ENCODE measurements at places on chromosomes 5 and 9. TPM values are rescaled to one million over a fixed set of nuclear protein-coding genes. Genes with fewer than 3 reads are reported as not detected.

DNA sequence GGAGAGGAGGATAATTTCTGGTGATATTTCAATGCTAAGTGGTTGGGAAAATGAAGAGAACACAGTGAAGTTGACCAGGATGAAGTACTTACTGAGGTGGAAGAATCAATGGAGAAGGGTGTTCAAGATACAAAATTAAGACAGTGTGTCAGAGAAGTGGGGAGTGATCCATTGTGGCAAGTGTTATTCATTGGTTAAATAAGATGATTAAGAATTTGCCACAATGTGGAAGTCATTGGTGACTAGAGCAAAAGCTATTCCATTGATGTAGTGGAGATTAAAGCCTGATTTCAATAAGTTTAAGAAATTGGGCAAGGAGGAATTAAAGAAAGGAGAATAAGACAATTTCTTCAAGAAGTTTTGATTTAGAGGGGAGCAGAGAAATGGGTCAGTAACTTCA lies 118.9 kb downstream of the GHR start:
- no peak for DNase-seq

DNA sequence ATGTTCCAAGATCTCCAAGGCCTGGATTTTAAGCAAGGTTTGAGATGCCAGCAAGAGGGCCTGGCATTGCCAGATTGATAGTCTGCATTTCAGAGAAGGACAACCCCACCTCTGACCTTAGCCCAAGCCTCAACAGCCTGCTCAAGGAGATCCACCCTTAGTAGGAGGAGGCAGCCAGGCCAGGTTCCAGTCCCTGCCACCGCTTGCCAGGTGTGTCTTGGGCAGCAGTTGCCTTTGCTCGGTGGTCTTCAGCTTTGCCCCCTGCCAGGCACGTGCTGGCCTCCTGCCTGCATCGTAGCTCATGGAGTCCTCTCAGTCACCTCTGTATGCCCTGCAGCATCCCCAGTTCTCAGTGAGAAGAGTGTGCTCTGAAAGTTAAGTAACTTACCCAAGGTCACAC lies 134.2 kb downstream of the KCNIP1 start:
- no peak for DNase-seq

DNA sequence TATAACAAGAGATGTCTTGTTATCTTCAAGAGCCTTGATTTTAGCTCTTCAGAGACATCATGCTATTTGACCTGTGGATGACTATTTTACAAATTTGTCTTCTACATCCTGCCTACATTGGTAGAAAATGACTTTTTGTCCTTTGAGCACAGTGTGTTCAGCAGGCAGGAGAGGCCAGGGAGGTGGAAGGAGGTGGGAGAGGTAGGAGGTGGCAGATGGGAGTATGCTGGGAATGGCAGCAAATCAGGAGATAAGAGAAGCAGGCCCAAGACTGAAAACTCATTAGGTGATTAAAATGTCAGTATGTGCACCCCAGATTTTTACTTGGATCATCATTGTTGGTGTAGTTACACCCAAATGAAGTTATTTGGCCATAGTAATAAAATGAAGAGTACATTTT lies 44.1 kb downstream of the PTPN3 start:
- DNase-seq: no peak

GRCh38 chr5:57327561-57328367 lies 153.9 kb downstream of the GPBP1 start:
- no peak for DNase-seq

- no peak for DNase-seq
Observed at GRCh38 chr5:110768138-110768860, 29.5 kb downstream of the SLC25A46 start.

DNA sequence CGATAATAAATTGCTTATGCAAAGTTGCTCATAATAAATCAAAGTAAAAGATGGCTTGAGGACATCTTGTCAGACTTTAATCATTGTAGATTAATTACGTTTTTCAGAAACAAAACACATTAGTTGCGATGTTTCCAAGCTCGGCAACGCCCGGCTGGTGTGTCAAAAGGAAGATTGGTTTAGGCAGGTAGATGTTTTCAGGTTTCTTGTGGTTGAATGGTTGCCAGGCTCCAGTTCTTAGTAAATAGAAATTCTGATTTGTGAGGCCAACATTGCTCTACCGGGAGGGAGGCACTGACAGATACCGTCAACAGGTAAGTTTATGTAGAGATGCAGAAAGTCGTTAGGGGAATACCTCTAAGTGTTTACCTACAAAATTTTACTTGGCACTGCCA lies 280.3 kb downstream of the NPR3 start:
- no peak for DNase-seq

- no peak for DNase-seq
Observed at GRCh38 chr5:170246126-170246870, 13.5 kb downstream of the C5orf58 start.

DNA sequence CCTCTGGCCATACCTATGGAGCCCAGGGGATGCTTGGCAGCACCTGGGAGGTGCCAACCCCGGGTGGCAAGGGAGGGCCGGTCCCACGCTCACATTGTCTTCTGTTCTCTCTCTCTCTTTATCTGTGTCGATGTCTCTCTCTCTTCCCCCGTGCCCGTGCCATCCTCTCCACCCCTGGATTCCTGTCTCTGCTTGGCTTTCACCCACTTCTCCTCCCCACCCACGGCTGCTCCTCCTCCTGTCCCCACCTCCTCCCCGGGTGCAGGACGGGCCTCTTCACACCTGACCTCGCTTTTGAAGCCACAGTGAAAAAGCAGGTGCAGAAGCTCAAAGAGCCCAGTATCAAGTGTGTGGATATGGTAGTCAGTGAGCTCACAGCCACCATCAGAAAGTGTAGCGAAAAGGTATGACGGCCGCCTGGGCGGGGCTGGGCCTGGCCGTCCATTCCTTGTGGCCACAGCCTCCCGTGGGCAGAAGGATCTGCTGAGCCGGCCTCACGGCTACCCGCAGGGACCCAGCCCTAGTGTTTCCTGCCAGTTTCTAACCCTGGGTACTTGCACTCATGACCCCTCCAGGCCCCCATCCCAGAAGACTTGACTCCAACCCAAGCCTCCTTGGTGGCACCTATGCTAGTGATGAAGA lies 22.7 kb downstream of the DNM1 start:
- no peak for DNase-seq

- peak; percentile 84 for DNase-seq
Observed at GRCh38 chr5:141560725-141561483, 57.9 kb downstream of the DIAPH1 start.

- DNase-seq: no peak
Observed at GRCh38 chr9:9326749-9327148, 1286.1 kb downstream of the PTPRD start.

DNA sequence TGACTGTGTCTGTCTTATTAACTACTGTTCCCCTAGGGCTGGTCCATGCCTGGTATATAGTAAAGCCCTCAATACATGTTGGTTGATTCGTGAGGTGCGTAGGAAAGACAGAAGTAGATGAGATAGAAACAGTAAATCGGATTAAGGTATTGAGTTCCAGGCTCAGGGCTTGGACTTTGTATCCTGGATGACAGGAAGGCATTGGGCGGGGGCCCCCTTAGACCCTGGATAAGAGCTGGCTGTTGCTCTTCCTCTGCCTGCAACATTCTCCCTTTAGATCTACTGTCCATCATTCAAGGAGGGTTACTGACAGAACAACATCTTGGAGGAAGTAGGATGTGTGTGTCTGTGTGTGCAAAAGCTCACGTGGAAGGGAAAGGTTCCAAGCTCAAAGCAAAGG lies 31.2 kb upstream of the CTNNA1 start:
- DNase-seq: no peak

GRCh38 chr5:135240781-135241360 lies 158.2 kb downstream of the MACROH2A1 start:
- DNase-seq: no peak

DNA sequence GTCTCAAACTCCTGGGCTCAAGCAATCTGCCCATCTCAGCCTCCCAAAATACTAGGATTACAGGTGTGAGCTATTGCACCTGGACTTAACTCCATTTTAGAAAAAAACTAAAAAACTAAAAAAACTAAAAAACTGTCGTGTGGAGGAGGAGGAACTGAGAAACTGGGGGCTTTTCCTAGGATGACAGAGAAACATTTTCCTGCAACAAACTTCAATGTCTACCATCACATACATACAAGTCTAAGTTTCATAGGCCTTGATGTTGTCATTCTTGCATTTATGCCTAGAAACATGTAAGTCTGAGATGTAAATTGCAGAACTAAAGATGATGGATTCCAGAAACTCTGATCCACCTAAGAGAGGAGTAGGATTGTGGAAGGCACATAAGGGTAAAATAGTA lies 556.8 kb downstream of the RAB3C start:
- no peak for DNase-seq

DNA sequence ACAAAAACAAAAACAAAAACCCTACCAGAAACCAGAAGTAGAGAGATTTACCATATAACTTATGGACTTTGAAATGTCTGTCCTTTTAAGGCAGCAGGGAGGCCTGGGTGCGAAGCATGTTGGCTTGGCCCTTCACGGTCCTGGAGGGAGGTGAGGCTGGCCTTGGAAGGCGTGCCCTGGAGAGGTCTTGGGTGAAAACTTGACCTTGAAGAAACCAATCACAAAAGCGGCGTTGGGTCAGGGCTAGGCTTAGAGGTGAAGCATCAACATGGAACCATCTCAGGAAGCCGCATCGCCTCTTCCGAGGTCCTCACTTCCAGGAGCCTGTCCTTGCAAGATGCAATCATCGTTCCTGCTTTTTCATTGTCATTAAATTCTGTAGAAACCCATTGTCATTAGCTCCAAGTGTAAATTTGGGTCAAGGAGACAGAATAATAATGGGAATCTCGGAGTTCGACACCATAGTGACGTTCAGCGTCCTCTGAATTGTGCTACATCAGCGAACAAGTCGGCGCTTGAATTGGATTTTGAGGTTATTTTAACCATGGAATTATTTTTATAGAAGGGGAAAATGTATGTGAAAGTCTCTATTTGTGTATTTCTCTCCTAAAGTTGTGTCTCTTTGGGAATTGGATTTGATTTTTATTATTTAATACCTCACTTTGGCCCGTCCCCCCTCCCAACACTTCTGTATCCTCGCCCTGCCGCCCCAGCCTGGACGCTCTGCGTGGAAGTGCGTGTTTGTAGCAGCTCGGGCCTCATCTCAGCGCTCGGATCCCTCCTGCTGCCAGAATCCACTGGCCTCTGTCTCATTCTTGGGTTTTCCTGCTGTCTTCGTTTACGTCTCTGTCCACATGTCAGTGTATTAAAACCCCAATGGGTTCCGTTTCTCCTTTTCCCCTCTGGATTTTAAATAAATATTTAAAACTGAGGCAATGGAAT lies 11.1 kb upstream of the ORM1 start:
- DNase-seq: peak; percentile 4

DNA sequence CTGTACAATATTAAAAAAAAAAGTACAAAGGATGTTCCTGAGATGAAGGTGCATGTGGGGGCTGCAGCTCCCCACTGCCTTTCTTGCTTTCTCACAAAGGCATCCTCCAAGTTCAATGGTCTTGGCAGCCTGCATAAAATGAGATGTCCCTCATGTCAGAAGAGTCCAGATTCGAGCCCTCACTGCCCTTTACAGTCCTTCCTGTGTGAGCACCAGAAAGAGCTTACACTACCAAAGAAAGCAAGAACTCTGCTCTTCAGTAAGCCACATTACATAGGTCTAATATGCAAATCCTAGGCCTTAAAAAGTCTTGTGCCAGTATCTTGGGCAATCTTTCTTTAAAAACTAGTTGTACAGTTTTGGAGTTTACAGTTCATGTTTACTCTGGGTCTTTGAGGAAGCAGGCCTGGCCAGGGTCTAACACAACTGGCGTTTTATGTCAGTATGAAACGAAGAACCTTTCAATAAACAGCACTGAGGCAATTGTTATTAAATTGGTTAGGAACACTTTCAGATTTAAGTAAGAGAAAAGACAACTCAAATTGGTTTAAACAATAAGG lies 36.0 kb downstream of the CSF2 start:
- DNase-seq: no peak

- no peak for DNase-seq
Observed at GRCh38 chr5:34703767-34704713, 47.9 kb downstream of the RAI14 start.

- no peak for DNase-seq
Observed at GRCh38 chr5:102107865-102108264, 188.2 kb downstream of the SLCO4C1 start.

- DNase-seq: no peak
Observed at GRCh38 chr5:3659907-3660306, 64.3 kb downstream of the IRX1 start.

DNA sequence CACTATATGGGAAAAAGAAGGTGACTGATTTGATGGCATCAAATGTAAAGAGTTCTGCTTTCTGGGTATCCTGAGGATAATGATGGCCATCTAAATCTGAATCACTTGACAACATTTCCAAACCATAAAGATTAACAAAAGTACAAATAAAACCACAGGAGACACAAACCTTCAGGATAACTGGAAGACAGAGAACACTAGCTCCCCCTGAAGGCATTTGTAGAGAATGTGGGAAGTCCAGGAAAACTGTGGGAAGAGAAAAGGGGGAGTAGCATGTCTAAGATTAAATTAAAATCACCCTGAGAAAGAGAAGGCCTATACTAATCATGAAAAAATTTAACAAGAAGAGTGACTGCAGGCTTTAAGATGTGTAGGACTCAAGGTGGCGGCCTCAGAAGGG lies 116.2 kb downstream of the PRELID2 start:
- no peak for DNase-seq

DNA sequence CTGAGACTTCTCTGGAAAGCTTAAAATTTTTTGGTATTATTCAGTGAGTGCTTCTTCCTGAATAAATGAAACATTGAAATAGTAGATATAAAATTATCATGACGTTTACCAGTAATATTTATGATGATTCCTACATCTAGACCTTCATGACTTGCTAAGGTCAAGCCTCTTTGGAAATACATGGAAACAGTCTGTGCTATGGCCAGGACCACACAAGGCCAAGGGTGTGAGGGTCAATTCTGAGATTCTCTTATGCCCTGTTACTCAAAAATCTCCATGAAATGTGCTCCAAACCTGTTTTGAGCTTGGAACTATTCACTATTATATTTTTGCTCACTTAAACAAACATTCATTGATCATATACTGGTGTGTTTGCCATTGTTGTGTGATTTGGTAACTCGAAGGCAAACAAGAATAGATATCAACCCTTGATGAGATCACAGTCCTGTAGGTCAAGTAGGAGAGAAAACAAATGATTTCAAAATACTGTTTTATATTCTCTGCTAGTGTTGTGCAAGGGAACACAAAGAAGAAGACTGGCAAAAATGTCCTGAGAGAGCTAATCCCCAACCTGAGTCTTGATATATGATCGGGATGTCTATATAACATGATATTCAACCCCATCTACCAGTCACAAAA lies 1254.9 kb upstream of the DMAC1 start:
- DNase-seq: no peak

- DNase-seq: no peak
Observed at GRCh38 chr5:68274847-68275651, 59.5 kb downstream of the PIK3R1 start.

HK3 gene
- 0.70 TPM for total RNA-seq

EMB gene
- 15.0 TPM for total RNA-seq

ADAMTS19 gene
- 11.2 TPM for total RNA-seq

SELENOP gene
- total RNA-seq: 127 TPM

SLC46A2 gene
- 0.97 TPM for total RNA-seq

ALDOB gene
- total RNA-seq: not detected

PCDHGB2 gene
- 13.3 TPM for total RNA-seq

PCDHB4 gene
- 10.5 TPM for total RNA-seq

PCDHGA7 gene
- total RNA-seq: 8.5 TPM

TMEM174 gene
- not detected for total RNA-seq

OBP2B gene
- total RNA-seq: not detected
